ENCODE measurements at places on chromosomes 4 and X.
A peak's percentile ranks its signal among the peaks of the same experiment; 100 is the strongest.

GRCh38 chrX:1673337-1673736, 58.5 kb downstream of the ASMT start:
- DNase-seq, result no peak

- DNase-seq, result peak; percentile 38
Observed at GRCh38 chrX:38804682-38805431, 3.6 kb downstream of the MID1IP1 start.

- DNase-seq, result peak; percentile 39
Observed at GRCh38 chr4:153448003-153448731, 18.0 kb upstream of the TMEM131L start.

- no peak for DNase-seq
Observed at GRCh38 chr4:138174981-138175794, 67.0 kb downstream of the SLC7A11 start.

GRCh38 chr4:98586962-98587354, 71.5 kb downstream of the TSPAN5 start:
- DNase-seq, result no peak

All from right lung (tissue), 10 donors.